ENCODE measurements at places on chromosomes 3 and 15.

DNA sequence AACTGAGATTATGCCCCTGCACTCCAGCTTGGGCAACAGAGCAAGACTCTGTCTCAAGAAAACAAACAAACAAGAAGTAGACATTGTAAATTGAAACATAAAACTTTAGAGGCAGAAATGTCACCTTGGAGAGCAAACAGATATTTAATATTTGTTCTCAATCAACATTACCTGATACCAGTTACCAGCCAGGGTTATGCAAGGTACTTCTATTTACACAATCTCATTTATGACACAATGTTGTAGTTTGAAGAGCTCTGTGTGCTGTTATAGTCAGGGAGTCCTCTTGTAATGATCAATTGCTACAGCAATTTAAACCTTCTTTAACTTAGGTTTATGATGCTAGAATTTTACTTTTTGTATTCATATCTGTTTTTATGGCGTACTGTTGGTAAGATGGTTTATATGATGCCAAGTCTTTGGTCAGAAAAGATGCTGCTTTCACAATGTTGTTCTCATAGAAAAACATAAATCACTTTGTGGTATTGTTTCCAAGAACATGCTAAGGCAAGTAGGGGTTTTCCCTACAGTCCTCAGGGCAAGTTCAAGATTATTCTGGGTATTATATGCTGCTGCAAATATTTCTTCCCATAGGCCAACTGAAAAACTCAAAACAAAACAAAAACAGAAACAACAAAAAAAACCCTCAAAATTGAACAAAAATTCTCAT is 173.5 kb downstream of the TNIK start:
- no peak for DNase-seq

GRCh38 chr3:31529421-31529820 is 3.3 kb upstream of the STT3B start:
- no peak for DNase-seq

DNA sequence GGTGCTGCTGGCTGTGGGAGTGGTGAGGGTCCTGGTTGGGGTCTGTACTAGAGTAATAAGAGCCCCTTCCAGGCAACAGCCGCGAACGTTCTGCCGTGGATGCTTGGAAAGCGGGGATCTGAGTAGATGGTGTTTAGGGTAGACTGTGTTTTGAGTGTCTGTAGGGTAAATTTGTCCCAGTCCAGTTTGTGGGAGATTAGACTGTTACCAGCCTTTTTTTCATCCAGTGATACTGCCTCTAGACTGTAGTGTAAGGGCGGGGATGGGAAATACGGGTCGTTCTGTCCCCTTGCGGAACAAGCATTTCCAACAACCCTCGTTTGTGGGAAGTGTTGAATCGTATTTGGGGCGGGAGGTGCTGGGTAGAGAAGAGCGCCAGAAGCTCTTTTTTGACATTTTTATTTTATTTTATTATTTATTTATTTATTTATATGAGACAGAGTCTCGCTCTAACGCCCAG is 424 bp downstream of the HAUS2 start:
- no peak for DNase-seq

GRCh38 chr3:112374333-112374734 is 41.4 kb downstream of the CD200 start:
- no peak for DNase-seq

DNA sequence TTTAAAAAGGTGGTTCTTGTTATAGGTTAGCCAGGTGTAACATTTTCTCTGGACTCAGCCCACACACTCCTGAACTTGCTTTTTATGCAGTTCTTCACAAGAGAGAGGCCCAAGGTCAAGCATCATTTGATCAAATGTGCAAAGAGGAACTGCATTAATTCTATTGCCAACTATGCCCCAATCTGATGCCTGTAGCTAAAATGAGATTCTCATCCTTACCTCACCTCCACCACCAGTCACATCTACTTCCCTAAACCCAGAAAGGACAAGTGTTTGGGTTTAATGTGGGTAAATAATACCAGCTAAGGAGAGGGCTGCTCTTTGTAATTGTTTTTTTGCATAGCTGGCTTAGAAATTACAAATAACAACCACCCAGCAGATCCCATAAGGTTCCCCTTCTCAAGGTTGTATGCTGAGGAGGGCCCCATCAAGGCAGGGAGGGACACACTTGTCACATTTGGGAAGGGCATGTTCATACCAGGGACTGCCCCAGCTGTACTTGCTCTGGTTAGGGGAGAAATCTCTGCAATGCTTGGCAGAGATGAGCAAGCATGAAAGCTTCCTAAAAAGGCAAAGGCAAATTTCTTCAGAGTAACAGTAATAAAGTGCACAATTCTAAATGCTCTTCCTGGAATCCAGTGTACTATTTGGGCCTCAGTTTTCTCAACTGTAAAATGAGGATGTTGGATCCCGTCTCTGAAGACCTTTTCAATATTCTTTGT is 76.2 kb downstream of the TGFBR2 start:
- no peak for DNase-seq

- no peak for DNase-seq
Measured at GRCh38 chr3:186920301-186920700, 10.0 kb upstream of the ST6GAL1 start.

DNA sequence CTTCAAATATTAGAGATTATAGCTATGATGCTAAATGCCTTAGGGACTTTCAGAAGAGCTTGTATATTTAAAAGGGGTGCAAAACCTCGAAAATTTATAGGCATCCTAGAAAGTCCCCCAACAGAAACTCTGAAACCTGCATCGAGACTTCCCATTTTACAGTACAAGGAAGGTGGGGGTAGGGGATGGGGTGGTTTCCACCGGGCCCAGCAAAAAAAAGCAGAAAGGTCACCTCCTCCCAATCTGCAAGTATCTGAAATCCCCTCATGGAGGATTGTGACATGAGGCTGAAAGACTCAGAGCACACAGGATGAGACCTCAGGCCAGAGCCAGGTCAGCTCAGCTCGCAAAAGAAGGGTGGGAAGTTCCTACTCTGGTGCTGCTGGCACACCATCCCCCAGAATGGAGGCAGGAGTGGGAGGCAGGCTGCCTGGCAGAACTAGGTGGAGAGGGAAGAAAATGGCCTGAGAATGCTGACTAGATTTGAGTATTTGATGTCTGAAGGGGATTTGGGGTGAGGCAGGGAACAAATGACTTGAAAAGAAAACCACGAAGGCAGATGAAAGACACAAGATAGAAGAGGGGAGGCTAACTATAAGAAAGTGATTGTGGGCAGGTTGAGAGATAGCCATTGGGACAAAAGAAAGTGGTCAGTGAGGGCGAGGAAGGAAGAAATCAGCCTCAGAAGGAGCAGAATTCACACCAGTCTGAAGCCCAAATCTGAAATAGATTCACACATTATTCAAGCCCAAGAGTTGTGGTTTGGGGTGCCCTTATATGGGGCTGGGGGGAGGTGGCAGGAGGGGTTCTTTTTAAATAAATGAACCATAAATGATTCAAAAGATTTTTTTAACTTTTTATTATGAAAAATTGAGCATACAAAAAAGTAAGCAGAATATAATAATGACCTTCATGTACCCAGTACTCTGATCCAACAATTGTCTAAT is 22.5 kb upstream of the TSC22D2 start:
- DNase-seq, result no peak

- no peak for DNase-seq
Measured at GRCh38 chr3:170778240-170779217, 91.5 kb downstream of the RPL22L1 start.

- no peak for DNase-seq
Measured at GRCh38 chr3:117962750-117963149, 1071.9 kb downstream of the IGSF11 start.

GRCh38 chr3:179375091-179375999 is 27.8 kb downstream of the MFN1 start:
- DNase-seq, result no peak

GRCh38 chr3:134801204-134801958 is 6.3 kb downstream of the EPHB1 start:
- DNase-seq, result no peak

GRCh38 chr15:27757052-27757451 is 342.1 kb downstream of the OCA2 start:
- DNase-seq, result no peak

GRCh38 chr3:10680796-10681195 is 135.2 kb upstream of the SLC6A11 start:
- no peak for DNase-seq

GRCh38 chr3:107271787-107272387 is 105.4 kb upstream of the CCDC54 start:
- DNase-seq, result no peak

DNA sequence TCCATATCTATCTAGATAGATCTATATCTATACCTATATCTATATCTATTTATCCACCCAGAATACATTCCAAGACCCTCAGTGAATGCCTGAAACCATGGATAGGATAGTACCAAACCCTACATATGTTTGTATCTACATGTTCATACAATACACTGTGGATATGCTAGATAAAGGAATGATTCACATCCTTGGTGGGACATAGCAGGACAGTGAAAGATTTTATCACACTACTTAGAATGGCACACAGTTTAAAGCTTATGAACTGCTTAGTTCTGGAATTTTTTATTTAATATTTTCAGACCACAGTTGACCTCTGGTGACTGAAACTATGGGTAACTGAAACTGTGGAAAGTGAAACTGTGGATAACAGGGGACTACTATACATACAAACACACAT is 198.8 kb upstream of the TTC14 start:
- no peak for DNase-seq

DNA sequence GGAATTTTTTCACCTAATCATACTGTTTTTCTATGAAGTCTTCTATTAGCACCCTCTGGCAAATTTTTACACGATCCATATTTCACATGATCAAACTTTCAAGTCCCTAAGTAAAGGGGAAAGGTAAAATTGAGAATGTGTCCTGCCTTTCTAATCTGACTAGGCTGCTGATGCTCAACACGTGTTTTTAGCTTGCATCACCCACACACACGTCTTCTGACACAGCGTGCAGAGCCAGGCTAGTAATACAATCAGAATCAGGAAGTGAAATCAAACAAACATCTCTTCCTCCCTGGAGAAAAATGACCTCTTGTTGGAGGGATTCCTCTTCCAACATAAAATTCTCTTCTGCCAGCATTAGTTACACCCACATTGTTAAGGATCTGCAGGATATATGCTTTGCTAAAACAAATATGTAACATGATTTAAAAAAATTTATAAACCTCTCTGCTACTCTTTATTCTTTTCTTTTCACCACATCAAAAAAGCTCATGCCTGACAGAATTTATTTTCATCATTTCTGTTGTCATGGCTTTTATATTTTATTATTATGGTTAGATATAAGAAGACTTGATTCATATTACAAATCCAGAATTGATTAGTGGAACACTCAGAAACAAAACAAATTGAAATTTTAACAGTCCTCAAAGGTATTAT is 122.4 kb downstream of the RAP2B start:
- no peak for DNase-seq

- DNase-seq, result no peak
Measured at GRCh38 chr3:46711305-46711704, 6.4 kb downstream of the PRSS50 start.

DNA sequence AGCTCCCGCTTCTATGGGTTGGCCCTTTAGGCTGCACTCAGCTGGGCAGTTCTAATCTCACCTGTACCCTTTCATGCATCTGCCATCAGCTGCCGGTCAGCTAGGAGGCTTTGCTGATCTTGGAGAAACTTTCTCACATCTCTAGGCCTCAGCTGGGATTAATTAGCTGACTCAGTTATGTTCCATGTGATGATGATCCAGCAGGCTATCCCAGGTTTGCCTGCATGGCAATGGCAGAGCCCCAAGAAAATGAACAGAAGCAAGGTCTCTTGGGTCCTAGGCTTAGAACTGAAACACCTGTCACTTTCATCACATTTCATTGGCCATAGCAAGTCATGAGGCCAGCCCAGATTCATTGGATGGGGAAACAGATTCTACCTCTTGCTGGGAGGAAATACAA is 304.6 kb upstream of the TBC1D5 start:
- DNase-seq, result no peak

- DNase-seq, result no peak
Measured at GRCh38 chr3:183185696-183186095, 23.2 kb upstream of the LAMP3 start.

DNA sequence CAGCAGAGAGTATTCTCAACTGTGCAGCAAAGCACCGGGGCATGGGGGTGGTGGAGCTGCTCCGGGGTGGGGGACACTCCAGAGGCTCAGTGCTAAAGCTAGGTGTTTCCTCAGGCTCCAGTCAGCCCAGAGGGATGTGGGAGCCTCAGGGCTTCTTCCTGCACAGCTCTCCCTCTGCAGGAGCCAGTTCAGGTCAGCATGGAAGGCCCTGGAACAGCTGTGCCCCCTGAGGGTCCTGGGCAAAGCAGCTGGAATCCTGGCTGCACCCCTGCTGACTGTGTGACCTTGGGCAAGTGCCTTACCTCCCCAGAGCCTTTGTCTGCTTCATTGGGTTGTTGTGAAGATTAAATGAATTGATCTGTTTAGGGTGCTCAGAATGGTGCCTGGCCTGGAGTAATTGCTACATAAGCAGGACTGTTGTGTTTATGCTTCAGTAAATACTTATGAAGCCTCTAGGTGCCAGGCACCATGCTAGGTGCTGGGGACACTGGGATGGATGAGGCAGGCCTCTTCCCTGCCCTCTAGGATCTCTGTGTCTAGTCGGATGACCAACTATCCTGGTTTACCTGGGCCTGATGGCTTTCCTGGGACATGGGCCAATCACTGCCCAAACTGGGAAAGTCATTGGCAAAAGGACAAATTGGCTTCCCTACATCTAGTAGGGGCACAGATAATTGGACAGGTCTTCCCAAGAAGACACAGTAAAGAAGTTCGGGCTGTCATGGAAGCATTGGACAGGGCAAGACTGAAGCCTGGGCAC is 64.2 kb upstream of the LCTL start:
- no peak for DNase-seq

DNA sequence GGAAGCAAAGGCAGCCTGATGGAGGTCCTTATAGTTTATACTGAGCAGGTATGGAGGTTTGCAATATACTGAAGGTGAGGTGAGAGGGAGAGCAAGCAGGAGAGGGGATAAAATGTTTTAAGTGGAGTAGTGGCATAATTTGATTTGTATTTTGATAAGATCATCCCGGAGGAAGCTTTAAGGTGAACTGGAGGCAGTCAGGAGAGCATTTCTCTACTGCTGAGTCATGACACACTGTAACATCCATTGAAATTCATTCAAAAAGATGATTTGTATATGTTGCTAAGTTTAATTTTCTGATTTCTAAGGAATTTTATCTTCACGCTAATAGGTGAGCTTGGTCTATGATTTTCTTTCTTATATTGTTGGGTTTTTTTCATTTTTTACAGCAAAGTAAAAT is 81.4 kb downstream of the SERPINI1 start:
- no peak for DNase-seq

- DNase-seq, result no peak
Measured at GRCh38 chr3:56896357-56896756, 94.6 kb upstream of the ARHGEF3 start.

GRCh38 chr3:197349368-197349767 is 51.0 kb upstream of the DLG1 start:
- no peak for DNase-seq

DNA sequence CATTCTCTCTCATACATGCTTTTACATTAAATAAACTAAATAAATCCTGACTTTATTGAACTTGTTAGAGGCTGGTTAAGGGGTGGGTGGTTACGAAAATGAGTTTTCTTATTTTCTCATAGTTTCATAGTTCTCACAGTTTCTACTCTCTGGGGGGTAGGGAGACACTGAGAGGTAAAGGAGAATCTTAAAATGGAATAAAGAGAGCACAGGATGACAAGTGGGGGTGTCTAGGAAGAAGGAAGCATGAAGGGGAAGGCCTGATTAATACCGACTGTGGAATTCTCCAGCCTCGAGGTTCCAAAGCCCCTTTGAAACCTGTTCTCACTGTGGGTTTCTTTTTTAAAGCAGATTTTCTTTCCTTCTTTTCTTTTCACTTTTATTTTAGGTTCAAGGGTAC is 66.4 kb upstream of the TRA2B start:
- DNase-seq, result no peak

GRCh38 chr3:38019658-38020341 is 9.6 kb downstream of the PLCD1 start:
- DNase-seq, result no peak
